ENCODE measurements at places on chromosomes 4 and X. TPM values are rescaled to one million over a fixed set of nuclear protein-coding genes. Genes with fewer than 3 reads are reported as not detected.

SCD5 gene
- 0.25 TPM for total RNA-seq

SATL1 gene
- not detected for total RNA-seq

MAP9 gene
- 3.0 TPM for total RNA-seq

FRYL gene
- total RNA-seq: 84.0 TPM

TBC1D19 gene
- 4.1 TPM for total RNA-seq

ARR3 gene
- not detected for total RNA-seq

CYTL1 gene
- not detected for total RNA-seq

VEGFC gene
- not detected for total RNA-seq

RENBP gene
- 24.8 TPM for total RNA-seq

TLR1 gene
- total RNA-seq: 23.3 TPM

RBM47 gene
- 4.7 TPM for total RNA-seq

ETDA gene
- total RNA-seq: not detected

SYTL5 gene
- not detected for total RNA-seq

BCAP31 gene
- total RNA-seq: 168 TPM

PPBP gene
- not detected for total RNA-seq

EDNRA gene
- not detected for total RNA-seq

FRAS1 gene
- total RNA-seq: not detected

BANK1 gene
- 0.66 TPM for total RNA-seq

TREX2 gene
- total RNA-seq: 2.3 TPM

ITGB1BP2 gene
- 5.3 TPM for total RNA-seq

PRRG1 gene
- not detected for total RNA-seq

TMEM31 gene
- total RNA-seq: not detected

USP51 gene
- 0.98 TPM for total RNA-seq

FGG gene
- not detected for total RNA-seq

CT45A3 gene
- not detected for total RNA-seq

SMIM31 gene
- total RNA-seq: not detected

PLP1 gene
- total RNA-seq: not detected

EVC2 gene
- 0.49 TPM for total RNA-seq

RHOXF1 gene
- total RNA-seq: 0.29 TPM
